ENCODE measurements at places on chromosomes 12 and 14.

GRCh38 chr12:22971701-22972191, 346.8 kb downstream of the ETNK1 start:
- DNase-seq, result no peak

- DNase-seq, result no peak
Measured at GRCh38 chr12:19841451-19841850, 402.2 kb downstream of the AEBP2 start.

DNA sequence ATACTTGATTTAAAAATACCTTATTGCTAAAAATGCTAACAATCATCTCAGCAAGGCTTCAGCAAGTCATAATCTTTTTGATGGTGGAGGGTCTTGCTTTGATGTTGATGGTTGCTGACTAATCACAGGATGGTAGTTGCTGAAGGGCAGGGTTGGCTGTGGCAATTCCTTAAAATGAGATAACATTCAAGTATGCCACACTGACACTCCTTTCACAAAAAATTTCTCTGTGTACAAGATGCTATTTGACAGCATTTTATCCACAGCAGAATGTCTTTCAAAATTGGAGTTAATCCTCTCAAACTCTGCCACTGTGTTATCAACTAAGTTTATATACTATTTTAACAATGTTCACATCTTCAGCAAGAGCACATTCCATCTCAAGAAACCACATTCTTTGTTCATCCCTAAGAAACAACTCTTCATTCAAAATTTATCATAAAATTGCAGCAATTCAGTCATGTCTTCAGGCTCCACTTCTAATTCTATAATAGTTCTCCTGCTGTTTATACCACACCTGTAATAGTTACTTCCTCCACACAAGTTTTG, 16.1 kb downstream of the SCAF11 start:
- DNase-seq, result no peak

- DNase-seq, result no peak
Measured at GRCh38 chr12:1635301-1636095, 6.5 kb downstream of the WNT5B start.

DNA sequence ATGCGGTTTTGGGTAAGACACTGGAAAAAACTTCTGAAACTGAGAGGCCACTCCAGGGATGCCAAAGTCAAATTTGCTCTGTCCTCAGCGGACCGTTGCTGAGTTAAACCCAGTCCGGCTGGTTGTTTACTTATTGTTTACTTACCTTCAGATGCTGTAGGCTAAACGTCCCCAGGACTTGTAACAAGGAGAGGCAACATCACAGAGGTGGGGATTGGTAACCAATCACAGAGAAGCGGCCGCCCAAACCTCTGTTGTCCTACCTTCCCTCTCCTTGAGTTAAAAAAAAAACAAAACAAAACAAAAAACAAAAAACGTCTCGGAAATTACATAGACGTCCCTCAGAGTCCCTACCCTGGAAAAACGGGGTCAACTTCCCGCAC, 380 bp downstream of the ANO2 start:
- no peak for DNase-seq

DNA sequence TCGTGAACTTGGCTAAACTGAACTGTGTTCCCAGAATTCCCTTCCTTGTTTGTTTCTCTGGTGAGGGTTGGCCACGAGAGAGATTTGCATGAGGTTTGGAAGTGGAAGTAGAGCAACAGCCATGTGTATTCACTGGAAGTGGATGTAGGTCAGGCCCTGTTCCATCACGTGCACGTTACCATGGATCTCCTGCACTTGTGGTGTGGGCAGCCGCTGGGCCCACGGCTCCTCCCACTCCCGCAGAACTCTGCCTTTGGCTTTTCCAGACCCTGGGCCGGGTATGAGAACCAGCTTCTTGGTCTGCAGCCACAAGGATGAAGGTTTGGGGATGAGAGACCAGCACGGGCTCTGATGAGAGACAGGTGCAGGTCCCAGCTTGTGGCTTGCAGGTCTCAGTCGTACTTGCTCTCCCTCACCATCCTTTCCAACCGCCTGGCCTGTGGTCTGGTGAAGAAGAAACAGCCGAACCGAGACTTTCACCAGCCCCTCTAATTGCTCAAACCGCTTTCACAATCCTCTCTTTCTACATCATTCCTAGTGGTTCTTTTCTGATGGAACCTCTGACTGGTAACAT, 94.9 kb downstream of the DUSP16 start:
- DNase-seq, result no peak

- no peak for DNase-seq
Measured at GRCh38 chr14:22974530-22975313, 7.6 kb downstream of the AJUBA start.

DNA sequence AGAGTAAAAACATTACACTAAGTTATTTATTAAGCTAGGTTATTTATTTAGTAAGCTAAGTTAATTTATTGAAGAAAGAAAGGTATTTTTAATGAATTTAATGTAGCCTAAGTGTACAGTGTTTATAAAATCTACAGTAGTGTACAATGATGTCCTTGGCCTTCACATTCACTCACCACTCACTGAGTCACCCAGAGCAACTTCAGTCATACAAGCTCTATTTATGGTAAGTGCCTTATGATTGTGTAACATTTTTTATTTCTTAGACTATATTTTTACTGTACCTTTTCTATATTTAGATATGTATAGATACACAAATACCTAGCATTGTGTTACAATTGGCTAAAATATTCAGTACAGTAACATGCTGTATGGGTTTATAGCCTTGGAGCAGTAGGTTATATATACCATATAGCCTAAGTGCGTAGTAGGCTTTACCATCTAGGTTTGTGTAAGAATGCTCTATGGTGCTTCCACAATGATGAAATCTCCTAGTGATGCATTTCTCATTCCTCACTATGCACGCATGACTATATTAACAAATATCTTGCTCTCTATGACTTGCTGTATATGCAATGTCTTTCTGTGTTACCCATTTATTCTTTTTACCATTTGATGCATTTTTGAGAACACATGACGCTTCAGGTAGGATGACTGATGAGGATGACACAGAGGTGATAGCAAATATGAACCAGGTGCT, 309.6 kb upstream of the ATXN7L3B start:
- DNase-seq, result no peak

DNA sequence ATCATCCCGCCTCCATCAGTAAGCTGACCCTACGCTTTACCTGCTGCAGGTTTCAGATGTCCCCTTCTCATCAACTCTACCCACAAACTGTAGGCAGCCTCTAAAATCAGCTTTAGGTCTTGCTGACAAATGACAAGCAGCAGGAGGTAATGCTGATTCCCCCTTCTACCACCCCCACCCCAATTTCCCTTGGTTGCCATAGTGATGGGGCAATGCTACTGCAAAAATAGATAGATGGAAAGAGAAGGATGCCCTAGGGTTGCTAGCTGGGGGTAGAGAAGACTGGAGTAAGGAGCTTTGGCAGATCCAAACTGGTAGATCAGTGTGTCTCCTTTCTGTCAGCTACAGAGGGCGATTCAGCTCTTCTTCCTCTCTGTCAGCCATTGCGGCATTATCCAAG, 19.8 kb upstream of the PDE1B start:
- DNase-seq, result no peak

- DNase-seq, result no peak
Measured at GRCh38 chr12:2507814-2508213, 287.0 kb upstream of the FKBP4 start.

DNA sequence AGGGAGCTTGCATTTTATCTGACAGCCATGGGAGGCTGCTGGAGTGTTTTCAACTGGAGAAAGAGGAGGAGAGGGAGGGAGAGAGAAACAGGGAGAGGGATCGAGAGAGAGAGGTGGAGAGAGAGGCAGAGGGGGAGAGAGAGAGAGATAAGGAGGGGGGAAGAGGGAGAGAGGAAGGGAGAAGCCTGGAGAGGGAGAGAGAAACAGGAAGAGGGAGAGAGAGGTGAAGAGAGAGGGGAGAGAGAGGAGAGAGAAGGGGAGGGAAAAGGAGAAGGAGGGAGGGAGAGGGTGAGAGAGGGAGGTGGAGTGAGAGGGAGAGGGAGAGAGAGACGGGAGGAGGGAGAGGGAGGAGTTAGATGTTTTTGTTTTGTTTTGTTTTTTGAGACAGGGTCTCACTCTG, 45.6 kb downstream of the DNAH10 start:
- DNase-seq, result no peak

- DNase-seq, result no peak
Measured at GRCh38 chr12:107282628-107283027, 189.3 kb upstream of the CRY1 start.

DNA sequence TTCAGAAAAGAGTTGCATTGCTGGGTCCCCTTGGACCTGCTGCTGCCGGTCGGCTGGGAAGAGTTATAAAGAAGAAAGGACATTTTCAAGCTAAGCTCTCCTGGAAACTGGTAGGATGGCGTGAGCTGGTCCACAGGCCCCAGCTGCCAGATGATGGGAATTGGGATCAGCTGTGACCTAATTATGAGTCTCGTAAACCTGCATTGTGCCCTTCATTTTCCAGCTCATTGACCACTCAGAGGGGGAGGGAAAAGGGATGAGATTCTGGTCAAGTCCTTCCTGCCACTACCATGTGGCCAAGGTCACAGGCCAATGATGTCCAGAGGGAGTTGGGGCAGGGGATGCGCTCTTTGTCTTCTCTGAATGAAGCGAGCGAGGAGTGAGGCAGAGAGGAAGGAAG, 320.9 kb downstream of the NRXN3 start:
- DNase-seq, result no peak

- DNase-seq, result peak; percentile 26
Measured at GRCh38 chr14:28766469-28766955, at the start of gene FOXG1. Gene FOXG1 (plus strand): TSS chr14:28766787. CDS start chr14:28767280, 493 bp downstream.

DNA sequence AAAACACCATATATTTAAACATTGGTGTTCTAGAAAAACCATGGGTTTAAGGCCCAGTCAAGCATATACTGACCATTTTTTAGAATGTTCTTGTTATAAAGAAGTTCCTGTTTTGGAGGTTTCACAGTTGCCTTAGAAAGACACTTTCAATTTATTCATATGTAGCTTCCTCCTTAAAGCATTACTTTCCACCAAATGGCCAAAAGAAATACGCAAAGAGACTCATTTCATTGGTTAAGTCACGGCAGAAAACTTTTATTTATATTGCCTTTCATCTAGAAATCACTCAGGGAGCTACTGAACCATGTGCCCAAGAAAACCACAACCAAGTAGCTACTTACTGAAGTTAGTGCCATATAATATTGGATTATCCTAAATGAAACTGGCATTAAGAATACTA, 40.0 kb downstream of the MYBPC1 start:
- no peak for DNase-seq

GRCh38 chr12:117093918-117094630, 5.1 kb downstream of the TESC start:
- no peak for DNase-seq

GRCh38 chr12:49705479-49706134, 1.6 kb downstream of the FMNL3 start:
- peak; percentile 53 for DNase-seq

- DNase-seq, result peak; percentile 52
Measured at GRCh38 chr14:90808759-90809529, 7.3 kb downstream of the TTC7B start.

GRCh38 chr12:2082321-2082720, 29.5 kb downstream of the CACNA1C start:
- no peak for DNase-seq

DNA sequence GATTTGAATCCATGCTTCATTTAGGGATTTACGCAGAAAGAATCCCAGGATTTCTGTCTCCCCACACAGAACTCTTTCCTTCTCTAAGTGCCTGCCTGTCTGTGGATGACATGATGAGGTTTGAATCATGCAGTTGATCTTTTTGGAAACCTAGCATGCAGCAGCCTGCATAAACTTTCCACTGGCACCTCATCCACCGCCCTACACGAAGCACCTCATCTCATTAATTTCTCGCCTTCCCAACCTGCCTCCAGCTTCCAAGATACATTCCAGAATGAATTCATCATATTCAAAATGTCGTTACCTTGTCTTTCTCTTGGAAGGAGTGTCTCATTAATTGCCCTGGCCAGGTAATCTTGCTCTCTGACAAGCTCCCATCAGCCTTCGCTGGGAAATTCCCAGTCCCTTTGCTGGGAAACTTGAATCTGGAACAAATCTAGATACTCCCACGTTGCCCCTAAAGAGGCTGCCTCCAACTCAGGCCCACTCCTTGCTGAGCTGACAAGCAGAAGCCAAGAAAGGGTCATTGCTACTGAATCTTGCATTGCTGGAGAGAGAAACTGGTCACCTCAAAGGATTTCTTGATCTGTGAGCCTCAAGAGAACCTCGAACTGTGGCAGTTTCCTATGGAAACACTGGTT, 48.2 kb downstream of the SERPINA3 start:
- DNase-seq, result no peak

- peak; percentile 37 for DNase-seq
Measured at GRCh38 chr12:95733141-95733825, 57.3 kb downstream of the NTN4 start.

DNA sequence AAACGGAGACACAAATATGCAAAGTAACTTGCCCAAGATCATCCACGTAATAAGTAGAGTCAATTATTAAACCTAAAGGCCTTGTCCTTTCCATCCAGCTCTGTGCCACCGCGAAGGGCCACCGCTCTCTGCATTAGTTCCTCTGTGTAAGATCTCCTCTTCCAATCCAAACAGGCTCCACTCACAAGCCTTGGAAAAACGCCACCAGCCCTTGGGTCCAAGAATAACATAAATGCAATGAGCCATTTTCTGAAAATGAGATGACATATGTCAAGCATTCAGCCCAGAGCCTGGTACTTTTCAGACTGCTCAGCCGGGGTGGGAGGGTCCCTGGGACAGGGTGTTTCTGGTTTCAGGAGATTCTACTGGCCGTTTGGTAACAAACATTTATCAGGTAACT, 30.0 kb downstream of the DGLUCY start:
- DNase-seq, result peak; percentile 16

GRCh38 chr12:1204581-1205121, 213.6 kb downstream of the ERC1 start:
- peak; percentile 64 for DNase-seq

DNA sequence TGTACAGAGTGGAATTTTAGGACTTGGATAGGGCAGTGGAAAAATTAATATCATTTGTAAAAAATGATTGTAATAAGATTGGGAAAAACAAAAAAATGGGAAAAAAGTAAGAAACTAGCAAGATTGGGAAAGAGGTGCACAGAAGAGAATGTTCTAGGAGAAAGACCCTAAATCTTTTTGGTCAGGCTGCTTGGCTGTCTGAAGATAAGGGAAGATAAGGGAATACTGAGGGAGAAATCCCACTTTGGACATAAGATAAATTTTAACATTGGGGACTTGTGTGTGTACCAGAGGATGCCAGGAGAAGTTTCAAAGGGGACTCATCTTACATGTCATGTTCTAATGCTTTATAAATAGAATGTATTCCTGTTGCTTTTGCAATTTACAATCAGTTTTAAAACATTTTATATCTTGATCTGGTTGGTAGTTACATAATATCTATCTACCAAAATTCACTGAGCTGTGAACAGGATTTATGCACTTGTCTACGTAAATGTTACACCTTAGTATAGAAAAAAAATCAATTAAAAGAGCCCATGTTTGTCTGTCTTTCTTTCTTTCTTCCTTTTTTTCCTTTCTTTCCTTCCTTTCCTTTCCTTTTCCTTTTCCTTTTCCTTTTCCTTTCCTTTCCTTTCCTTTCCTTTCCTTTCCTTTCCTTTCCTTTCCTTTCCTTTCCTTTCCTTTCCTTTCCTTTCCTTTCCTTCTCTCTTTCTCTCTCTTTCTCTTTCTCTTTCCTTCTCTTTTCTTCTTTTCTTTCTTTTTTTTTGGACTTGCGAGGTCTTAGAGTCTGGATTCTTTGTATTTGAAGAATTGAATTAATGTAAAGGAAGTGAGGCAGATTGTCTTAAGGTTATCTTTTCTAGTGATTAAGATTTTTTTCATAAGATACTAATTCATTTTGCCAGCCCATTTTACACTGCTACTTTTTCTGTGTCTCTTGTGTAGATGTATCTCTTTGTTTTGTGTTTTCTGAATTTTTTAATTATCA, 66.1 kb downstream of the KTN1 start:
- no peak for DNase-seq
